IMR-90 (cell line): ENCODE measurements at places on chromosomes 6 and 20. TPM values are rescaled to one million over a fixed set of nuclear protein-coding genes. Genes with fewer than 3 reads are reported as not detected.

DNA sequence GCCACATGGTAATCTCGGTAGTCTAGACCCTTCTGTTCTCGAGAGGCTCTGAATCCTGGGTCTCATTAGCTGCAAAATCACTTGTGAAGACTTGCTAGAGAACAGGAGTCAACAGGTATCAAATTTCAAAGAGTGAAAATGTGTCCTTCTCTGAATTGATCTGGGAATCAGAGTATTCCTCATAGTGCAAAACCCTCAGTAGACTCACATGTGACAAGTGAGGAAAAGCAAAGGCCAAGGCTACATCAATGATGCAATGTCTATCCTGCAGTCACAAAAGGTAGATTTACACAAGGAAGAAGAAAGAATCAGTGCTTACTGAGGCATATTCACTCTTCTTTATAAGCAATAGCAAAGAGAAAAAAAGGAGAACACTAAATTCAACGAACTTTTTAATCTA lies 1220.0 kb upstream of the GJE1 start:
- DNase-seq, result no peak

- DNase-seq, result no peak
Observed at GRCh38 chr20:1299522-1299921, 29.4 kb downstream of the SDCBP2 start.

The OR2H2 gene
- not detected in 2 replicates for total RNA-seq

The CTCFL gene
- total RNA-seq, result not detected in 2 replicates

DNA sequence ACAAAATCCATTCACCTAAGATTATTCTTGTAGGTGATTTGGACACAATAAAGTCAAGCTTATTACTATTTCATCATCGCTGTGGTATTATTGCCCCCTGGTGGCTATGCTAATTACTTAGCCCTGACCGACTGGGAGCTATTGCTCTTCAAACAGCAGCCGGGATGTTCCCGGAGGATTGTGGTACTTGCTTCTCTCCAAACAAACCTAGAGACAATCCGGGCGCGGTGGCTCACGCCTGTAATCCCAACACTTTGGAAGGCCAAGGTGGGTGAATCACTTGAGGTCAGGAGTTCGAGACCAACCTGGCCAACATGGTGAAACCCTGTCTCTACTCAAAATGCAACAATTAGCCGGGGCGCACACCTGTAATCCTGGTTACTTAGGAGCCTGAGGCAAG lies 15.4 kb upstream of the STMND1 start:
- DNase-seq, result peak; percentile 83

- no peak for DNase-seq
Observed at GRCh38 chr6:57029213-57029612, 17.3 kb upstream of the KIAA1586 start.

DNA sequence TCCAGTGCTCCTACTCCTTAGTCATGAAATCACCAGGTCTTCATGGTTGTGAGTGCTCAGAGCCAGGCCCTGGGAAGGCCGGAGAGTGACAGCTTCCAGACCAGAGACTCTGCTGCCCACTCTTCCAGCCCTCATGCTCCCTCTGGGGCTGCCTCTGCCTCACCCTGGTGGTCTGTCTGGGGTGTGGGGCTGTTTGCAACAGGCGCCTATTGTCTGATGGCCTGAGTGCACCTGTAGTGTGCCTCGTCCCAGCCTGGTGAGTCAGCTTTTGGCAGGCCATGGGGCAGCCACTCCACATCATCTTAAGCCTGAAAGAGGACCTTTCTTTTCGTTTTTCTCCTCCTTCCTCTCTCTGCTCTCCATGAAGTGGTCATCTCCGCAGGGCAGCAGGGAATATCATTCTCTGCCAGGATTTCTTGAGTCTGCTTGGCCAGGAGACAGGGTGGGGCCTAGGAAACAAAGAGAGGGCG lies 173.8 kb downstream of the VEGFA start:
- DNase-seq, result no peak

The MYH7B gene
- total RNA-seq, result not detected in 2 replicates

DNA sequence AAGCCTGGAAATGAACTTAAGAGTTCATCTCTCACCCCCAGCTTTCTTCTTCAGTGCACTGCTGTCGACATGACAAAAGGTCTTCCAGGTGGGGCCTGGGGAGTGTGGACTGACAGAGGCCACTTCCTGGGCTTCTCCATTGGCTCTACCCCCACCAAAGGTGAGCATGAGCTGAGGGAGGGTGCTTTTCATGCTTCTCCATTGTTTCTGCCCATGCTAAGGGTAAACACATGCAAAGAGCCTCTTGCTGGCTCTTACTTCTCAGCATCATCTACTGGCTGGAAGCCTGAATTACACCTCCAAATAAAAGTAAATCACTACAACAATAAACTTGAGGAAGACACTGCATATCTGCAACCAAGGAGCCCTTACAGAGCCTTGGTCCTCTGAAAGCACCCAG lies 227.2 kb downstream of the EPM2A start:
- no peak for DNase-seq

The RPS6KA2 gene
- 22.2 and 26.9 TPM in 2 replicates for total RNA-seq

The PRSS35 gene
- 5.2 and 6.7 TPM in 2 replicates for total RNA-seq

GRCh38 chr6:37514321-37514771 lies 14.7 kb upstream of the CCDC167 start:
- DNase-seq, result peak; percentile 77

- DNase-seq, result peak; percentile 29
Observed at GRCh38 chr6:37483917-37484785, 15.5 kb downstream of the CCDC167 start.

- DNase-seq, result no peak
Observed at GRCh38 chr20:51437182-51437924, 105.2 kb downstream of the NFATC2 start.

DNA sequence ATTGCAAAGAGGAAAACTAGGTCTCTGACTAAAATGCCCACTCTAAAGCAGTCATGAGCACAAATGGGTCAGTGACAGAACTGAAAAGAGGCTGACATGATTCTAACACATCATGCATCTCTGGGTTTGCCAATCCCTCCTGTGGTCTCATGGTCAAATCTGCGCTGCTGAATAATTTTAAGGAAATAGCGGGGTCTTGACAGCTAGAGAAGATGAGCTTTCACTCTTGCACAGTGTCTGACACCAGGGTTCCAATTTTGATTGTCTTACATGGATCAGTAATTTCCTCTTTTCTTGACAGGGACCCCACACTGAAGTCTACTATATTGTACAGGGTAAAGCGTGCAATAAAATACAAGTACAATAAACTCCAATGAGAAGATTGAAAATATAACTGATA lies 236.8 kb upstream of the CNR1 start:
- no peak for DNase-seq

GRCh38 chr6:85078058-85078457 lies 313.7 kb upstream of the TBX18 start:
- DNase-seq, result peak; percentile 84

GRCh38 chr6:166936079-166936787 lies 20.1 kb downstream of the RNASET2 start:
- DNase-seq, result no peak

DNA sequence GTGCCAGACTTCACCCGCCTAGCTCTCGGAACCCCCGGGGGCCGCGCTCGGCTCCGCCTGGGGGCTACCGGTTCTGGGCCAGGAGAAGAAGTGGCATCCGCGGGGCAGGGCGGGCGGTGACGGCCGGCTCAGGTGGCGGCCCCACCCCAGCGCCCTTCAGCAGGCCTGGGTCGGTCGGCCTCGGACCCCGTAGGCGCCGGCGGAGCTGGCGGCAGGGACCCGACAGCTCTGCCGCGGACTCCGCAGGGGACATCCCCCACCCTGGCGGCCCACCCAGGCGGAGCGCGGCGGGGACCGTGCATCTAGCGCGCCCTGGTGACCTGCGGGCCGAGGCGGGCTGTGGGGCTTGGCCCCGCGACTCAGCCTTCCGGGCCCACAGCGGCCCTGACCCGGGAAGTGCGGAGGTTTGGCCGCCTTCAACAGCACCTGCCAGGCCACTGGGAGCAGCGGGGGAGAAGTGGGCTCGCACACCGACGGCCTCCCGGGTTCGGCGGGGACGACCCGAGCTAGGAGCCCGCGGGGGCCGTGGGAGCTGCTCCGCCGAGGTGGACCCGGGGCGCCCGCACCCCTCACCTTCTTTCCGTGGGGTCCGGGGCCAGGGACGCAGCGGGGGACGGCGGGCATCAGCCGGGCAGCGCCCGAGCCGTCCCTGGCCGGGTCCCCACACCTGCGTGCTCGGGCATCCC lies 87.1 kb downstream of the TMEM242 start:
- DNase-seq, result no peak

- DNase-seq, result no peak
Observed at GRCh38 chr6:7373739-7374138, 15.8 kb downstream of the CAGE1 start.

The UBD gene
- not detected in 2 replicates for total RNA-seq

The KCNG1 gene
- 23.6 and 23.7 TPM in 2 replicates for total RNA-seq

The ZC3H12D gene
- under 0.01 TPM in 1 of 2 replicates, not detected in the other for total RNA-seq

The COL11A2 gene
- under 0.01 TPM in 2 replicates for total RNA-seq

GRCh38 chr6:81476881-81477280 lies 275.6 kb downstream of the TENT5A start:
- DNase-seq, result peak; percentile 52

The LGSN gene
- not detected in 2 replicates for total RNA-seq

The SOBP gene
- 0.72 and 1.1 TPM in 2 replicates for total RNA-seq

- no peak for DNase-seq
Observed at GRCh38 chr20:23157734-23158133, 71.6 kb upstream of the CD93 start.

DNA sequence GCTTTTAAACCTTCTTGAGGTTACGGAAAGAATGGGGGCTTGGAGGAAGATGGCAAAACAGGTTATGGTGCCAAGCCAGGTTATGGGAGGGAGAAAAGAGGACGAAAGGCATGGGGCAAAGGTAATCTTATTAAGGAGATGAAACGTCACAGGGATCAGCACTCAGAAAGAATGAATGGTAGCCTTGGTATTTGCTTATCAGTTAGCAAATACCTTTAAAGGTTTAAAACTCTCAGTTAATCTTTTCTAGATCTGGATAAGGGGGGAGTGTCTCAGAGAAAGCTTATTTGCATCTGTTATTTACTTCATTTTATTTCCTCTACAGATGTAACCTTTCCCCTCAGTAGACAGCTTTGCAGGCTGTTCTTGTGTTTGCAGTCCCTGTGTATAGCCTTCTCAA lies 55.5 kb upstream of the EEF1E1 start:
- no peak for DNase-seq

GRCh38 chr6:170375661-170376060 lies 69.1 kb downstream of the FAM120B start:
- DNase-seq, result no peak

- DNase-seq, result no peak
Observed at GRCh38 chr20:17300113-17300512, 73.3 kb downstream of the PCSK2 start.

DNA sequence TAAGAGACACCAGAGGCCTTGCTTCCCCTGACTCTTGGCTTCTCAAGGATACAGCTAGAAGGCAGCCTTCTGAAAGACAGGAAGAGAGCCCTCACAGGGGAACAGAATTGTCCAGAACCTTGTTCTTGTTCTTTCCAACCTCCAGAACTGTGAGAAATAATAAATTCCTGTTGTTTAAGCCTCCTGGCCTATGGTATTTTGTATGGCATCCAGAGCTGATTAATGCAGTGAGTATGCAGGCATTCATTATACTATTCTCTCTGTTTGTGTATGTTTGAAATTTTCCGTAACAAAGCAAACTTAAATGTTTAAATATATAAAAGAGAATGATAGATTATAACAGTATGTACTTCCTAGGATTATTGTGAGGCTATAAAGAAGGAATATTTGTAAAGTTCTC lies 903.4 kb upstream of the FLRT3 start:
- no peak for DNase-seq

DNA sequence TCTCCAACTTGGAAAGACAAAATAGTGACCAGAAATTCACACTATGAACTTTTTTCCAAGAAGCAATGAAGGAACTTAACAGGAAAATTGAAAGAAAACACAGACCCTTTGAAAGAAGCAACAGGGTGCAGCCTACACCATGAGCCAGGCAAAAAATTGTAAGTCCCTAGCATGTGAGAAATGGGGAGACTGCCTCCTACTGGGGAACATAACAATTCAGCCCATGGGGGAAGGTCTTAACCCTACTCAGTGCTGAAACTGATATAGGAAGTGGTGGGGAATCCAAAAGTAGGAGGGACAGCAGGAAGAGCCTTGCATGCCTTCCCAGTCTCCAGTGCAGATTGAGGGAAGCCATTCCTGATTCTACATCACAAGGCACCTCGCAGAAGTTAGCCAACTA lies 235.1 kb upstream of the UFL1 start:
- no peak for DNase-seq

- DNase-seq, result no peak
Observed at GRCh38 chr6:38194282-38194572, 374.7 kb downstream of the ZFAND3 start.

DNA sequence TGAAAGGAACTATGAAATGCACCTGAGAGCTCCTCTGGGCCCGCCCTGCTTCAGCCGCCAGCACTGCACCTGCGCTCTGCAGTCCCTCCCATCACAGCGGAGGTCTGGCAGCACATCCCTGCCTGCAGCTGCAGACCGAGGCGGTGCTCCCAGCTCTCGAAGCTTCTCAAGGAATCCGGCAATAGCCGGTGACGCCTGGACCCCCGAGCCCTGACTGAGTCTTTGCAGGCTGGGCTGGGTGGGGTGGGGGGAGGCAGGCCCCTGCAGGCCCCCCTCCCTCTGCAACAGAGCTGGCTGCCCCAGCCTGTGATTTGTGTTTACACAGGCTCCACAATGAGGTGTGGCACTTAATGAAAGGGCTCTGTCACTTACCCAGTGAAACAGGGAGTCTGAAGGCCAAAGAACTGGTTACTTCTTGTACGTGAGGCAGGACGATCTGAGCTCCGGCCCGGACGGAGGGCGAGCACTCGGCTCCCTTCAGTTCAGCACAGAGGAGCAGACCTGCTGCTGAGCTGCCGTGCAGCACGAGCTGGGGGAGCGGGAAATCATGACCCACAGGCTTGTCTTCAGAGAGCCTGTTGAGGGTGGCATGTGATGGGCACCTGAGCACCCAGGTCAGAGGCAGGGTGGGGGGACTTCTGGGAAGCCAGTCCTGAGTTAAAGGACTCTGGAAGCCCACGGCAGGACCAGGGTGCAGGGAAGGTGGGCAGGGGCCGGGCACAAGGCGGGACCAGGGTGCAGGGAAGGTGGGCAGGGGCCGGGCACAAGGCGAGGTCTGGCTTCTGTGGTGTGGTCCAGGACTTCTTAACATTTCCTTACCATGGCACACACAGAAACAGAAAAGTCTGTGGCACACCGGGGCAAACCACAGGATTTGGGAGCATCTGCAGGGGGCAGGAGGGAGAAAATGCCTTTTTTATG lies 192.3 kb upstream of the THBS2 start:
- DNase-seq, result no peak

The PRRT1 gene
- total RNA-seq, result not detected in 2 replicates

The SLC2A4RG gene
- total RNA-seq, result 5.0 and 8.1 TPM in 2 replicates

DNA sequence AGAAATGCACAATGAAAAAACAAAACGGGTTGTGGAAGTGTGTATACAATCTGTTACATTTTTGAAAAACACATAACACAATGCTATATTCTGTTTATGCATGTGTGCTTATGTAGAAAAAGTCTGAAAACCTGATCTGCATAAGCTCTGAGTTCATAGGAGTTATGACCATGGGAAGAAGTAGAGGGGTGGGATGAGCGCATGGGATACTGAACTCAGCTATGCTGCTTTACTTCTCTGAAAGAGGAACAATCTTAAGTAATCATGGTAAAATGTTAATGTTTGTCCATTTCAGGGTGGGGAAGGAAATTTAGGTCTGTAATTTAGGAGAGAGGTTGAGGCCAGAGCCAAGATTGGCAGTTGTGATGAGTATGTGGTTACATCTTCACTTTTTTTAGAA lies 126.8 kb downstream of the MTHFD1L start:
- no peak for DNase-seq

GRCh38 chr6:4102687-4103244 lies 23.8 kb upstream of the FAM217A start:
- no peak for DNase-seq
